ENCODE measurements at places on chromosomes 11 and 22.

DNA sequence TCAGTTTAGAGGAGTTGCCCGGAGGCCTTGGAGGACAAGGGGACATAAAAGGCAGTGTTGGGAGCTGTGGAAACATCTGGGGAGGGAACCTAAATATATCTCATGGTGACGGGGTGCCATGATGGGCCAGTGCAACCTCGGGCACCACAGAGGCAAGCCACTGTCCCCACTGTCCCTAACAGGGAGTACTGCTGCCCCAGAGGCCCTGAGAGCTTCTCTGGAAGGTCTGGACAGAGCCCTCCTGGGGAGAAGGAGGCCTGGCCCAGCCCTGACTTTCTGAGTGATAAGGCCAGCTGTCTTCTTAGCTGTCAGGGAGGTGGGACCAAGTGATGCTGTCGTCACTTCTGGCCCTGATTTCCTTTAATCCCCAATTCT lies 5.5 kb upstream of the P2RY6 start:
- no peak for DNase-seq

- peak; percentile 37 for DNase-seq
These were observed 20.8 kb downstream of the DGCR6L start for GRCh38 chr22:20298803-20299745.

DNA sequence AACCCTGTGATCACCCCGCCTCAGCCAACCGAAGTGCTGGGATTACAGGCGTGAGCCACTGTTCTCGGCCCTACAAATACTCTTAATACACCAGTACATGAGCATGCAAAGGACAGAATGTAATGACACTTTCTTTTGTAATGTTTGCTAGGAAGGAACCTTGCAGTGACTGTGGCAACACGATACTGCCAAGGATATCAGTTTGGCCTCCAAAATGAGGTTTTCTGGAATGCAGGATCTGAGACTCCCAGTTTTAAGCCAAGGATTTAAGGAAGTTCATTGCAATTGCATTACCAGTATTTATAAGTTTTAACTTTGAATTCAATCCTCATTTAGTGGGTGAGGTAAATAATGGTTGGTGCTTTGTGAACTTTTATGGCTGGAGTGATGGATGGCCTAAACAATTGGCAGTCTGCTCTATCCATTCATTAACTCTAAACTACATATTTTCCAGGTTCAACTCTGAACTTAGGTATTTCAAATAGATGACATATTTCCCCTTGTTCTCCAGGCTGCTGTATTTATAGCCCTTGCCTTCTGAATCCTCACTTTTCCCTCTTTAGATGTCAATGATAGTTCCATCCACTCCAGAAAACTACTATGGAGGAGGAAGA lies 330.3 kb downstream of the C11orf87 start:
- no peak for DNase-seq

DNA sequence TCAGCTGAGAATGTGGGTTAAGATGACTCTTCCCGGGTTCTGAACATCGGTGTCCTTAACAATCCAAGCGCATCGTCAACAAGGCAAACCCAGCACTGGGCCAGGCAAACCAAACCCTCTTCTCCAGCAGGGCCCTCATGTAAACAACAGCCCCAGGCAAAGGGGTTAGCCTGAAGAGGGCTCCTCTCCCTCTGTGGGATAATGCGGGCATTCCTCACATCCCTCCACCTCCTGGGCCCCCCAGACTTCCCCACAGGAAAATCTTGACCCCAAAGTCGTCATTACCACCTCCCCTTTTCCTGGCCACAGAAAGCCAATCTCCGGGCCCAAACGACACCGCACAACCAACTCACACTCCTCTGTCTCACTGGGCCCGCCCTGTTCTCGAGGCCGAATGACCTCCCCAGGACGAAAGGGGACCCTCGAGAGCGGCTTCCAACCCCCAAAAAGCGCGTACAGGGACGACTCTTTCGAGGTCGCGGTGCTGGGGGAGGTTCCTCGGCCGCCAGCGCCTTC lies 566 bp downstream of the DDB1 start:
- DNase-seq: no peak

- peak; percentile 97 for DNase-seq
These were observed 22.9 kb upstream of the ASPHD2 start for GRCh38 chr22:26406118-26406517.

- no peak for DNase-seq
These were observed 325.0 kb upstream of the LUZP2 start for GRCh38 chr11:24171869-24172268.

DNA sequence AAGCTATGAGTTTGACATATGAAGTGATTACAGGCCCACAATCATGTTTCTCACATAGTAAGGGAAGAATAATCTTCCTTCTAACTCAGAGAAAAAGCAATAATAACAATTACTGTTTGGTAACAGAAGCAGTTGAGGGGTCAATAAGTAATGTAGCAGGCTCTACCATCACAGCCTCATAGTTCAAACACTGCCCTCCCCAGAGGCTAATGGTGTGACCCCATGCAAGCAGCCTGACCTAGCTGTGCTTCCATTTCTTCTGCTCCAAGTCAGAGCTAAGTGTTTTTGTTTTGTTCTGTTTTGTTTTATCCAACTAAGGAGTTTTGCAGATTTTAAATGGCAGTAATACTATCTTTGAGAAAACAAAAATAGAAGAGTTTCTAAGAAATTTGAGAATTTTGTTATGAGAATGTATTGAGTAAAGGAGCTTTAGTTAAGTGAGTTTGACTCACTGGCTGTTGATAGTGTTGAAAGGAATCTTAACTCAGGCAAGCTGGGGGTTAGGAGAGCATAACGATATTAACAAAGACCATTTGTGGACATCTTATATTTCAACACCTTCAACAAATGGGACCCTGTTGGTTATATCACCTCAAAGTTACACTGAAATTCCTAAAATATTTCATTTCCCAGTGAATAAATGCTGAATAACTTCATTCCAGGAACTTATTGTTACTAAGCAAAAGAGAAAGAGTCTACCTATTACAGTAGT lies 48.5 kb downstream of the GUCY1A2 start:
- no peak for DNase-seq

All from NCI-H1092 treated with DMSO at 0.1 percent for 48 hours (cell line).